Stimulated activated CD4-positive, alpha-beta T cell treated with anti-CD3 and anti-CD28 coated beads, Interleukin-4, amount 100 ng/mL, for 48 hours (primary cell): ENCODE measurements at places on chromosomes 5 and 9.
A peak's percentile ranks its signal among the peaks of the same experiment; 100 is the strongest.

DNA sequence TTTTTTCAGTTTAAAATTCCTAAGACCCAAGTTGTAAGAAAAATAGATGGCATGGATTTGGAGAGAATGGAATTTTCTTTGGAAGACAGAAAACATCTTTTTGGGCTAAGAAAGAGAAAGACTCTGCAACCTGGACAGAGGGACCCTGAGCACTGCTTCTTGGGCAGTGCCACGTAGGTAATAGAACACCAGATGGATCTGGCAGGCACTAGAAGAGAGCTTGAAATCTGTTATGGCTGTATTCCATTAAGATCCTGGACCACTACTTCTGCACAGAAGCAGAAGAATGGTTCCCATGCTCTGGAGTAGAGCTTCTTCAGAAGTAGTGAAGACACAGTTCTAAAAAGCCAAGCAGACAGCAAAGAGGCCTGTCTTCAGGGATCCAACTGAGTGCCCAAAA, 306.4 kb upstream of the CD180 start:
- no peak for DNase-seq

GRCh38 chr5:58985759-58986158, 402.9 kb downstream of the RAB3C start:
- DNase-seq = no peak

- DNase-seq = no peak
Observed at GRCh38 chr9:109098171-109098959, 21.4 kb downstream of the TMEM245 start.

GRCh38 chr9:99850736-99851499, 29.2 kb downstream of the NR4A3 start:
- DNase-seq = no peak

DNA sequence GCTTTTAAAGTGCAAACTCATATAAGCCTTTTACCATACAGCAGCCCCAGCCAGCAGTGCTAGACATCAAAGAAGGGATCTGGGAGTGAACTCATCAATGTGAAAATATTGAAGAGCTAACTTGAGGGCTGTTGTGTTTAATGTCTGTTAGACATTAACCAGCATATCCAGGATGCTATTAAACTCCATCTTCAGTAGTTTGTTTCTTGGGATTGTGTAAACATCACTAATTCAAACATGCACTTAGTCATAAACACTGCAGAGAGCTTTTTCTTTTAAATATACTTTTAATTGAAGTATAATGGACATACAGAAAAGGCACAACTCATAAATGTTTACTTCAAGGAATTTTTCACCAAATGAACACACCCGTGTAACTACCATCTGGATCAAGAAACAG, 81.8 kb downstream of the TMEM252 start:
- no peak for DNase-seq

DNA sequence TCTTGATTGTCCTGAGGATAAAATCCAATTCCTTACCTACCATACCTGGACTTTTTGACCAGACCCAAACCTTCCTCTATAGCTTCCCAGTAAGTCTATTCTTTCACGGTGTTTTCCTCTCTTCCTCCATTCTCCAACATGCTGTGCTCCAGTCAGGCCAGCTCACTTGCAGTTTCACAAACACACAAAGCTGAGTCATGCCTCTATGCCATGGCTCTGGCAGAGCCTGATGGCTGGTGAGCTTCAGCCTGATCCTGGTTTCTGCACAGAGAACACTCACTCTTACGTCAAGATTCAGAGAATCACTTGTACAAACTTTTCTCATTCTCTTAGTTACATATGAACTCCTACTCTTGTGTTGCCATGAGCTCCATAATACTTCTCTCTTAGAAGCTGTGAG, 27.7 kb upstream of the PAX5 start:
- DNase-seq = no peak

- no peak for DNase-seq
Observed at GRCh38 chr5:150618588-150619281, 21.7 kb upstream of the SYNPO start.

DNA sequence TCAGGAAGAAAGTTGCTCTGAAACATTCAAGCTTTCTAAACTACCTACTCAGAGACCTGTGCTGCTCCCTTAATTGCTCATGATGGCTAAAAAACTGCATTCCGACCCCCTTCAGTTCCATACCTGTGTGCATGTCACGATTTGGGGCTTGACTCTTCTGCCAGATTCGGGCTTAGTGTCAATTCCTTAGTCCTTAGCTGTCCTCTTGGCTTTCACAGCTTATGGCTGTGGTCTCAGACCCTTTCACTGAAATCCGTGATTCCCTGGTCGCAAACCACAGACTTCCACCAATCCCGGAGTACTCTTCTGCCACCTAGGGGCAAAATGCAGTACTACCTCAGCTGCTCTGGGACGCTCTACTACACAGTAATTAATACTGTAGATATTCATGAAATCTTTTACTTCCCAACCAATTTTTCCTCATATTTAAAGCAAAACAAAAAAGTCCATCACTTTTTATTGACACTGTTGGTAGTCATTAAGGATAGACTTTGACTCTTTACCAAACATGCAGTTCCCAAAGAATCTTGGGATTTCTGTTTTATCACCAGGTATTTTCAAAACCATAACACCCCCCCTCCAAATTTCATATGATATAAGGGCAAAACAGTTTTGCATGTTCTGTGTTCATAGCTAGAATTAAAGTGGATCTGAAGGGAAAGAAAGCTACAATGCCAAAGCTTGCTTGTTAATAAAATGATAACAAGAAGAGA, 617.4 kb downstream of the SLCO4C1 start:
- DNase-seq = peak; percentile 22

GRCh38 chr5:1213508-1214162, 11.5 kb upstream of the SLC6A18 start:
- no peak for DNase-seq

GRCh38 chr5:43017428-43017815, 22.7 kb downstream of the ANXA2R start:
- DNase-seq = no peak

DNA sequence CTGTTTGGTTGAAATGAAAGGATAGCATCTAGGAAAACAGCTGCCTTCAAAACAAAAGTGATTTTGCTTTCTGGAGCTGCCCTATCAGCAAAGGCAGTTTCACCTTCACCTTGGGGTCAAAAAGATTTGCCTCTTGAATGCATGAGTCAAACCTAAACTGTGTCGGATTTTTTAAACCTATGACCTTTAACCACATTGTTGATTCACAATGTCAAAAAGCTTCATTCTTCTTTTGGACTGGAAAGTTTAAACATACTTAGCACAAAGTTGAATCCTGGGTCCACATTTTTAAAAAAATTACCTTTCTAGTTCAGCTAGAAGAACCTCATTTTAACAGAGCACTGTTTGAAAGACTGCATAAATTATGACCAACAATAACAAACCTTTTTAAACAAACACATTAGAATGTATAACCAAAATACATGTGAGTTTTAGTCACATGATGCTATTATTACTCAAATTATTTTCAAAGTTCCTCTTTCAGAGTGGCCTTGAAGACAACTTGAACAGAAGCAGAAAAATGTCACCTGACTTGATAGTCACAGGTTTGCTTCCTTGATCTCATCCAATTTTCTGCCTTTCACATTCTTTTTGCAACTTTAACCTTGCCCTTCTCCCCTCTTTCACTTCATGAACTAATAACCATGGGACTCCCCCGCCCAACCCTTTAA, 109.7 kb upstream of the LHFPL2 start:
- no peak for DNase-seq

- no peak for DNase-seq
Observed at GRCh38 chr5:160442824-160443431, 21.3 kb downstream of the PTTG1 start.

- peak; percentile 28 for DNase-seq
Observed at GRCh38 chr5:88203981-88204750, 64.5 kb downstream of the TMEM161B start.
